ENCODE measurements at places on chromosomes 16 and 17. TPM values are rescaled to one million over a fixed set of nuclear protein-coding genes. Genes with fewer than 3 reads are reported as not detected.

GRCh38 chr17:68298601-68299000, 7.3 kb downstream of the ARSG start:
- no peak for DNase-seq

DNA sequence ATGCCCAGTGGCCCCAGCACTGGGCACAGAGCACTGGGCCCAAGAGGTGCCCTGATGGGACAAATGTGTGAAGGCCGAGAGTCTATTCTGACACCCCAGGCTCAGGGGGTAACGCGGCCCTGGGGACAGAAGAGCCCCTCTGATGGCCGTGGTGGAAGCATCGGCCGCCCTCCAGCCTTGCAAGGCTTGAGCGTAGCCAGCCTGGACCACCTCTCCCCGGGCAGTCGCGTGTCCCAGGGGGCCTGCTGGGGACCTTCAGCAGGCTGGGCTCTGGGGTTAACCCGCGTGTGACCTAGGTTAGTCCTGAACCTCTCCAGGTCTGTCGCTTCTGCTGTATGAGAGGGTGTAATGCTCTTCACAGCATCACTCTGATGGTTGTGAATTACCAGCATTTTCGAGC, 40.8 kb downstream of the NOS2 start:
- DNase-seq, result no peak

DNA sequence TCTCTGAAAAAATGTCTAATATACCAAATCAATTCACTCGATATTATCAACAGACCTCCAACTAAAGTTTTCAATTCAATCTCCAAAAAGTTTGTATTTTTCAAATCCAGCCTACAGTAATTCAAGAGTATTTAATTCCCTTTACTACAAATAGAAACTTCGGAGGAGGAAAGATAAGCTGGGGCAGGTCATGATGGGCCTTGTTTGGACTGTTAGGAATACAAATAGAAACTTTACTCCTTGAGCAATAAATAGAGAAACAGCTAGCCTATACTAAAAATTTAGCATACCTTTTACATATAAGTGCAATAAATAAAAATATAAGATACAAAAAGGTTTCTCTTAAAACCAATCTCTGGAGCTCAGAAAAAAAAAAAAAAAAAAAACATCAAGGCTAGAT, 98.2 kb downstream of the NCOR1 start:
- DNase-seq, result no peak

DNA sequence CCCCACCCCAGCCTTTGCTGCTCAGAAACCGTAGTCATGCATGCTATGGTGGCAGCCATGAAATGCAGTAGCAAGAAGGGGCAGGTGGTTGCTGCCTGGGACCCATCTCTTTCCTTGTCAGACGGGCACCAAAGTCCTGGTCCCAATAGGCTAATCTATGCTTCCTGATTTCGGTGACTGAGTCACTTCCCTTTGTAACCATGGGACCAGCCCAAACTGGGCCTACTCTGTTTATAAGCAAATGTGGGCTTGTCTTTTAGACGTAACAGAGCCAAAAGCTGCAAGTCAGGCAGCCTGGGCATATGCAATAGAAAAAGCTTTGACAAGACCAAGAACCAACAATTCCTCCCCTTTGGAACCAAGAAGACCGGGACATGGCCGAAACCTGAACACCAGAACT, 99.1 kb upstream of the RBBP6 start:
- DNase-seq, result no peak

- no peak for DNase-seq
Observed at GRCh38 chr16:14460726-14461125, 169.3 kb downstream of the PARN start.

GRCh38 chr17:14318918-14319205, 18.0 kb downstream of the HS3ST3B1 start:
- no peak for DNase-seq

DNA sequence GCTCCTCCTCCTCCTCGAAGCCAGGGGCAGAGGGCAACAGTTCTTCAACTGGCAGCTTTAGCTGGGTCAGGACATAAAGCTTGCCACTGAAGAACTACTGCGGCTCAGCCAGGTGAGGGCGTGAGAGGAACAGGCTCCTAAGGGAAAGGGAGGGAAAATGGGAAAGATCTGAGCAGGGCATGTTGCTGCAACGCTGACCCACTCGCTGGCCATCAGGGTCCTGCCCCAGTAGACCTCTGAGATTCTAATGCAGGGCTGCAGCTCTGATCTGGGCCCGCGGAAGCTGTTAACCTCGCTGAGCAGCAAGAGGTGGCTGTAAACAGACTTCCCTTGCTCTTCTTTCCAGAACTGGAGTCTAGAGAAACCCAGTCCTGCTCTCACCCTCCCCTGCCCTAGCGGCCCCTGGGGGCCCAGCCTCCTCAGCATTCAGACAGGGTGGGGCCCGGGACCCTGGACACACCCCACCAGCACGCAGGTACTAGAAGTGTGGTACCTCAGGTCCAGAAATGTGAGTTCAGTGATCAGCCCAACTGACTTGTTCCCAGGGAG, 3.8 kb upstream of the TLCD2 start:
- DNase-seq, result no peak

DNA sequence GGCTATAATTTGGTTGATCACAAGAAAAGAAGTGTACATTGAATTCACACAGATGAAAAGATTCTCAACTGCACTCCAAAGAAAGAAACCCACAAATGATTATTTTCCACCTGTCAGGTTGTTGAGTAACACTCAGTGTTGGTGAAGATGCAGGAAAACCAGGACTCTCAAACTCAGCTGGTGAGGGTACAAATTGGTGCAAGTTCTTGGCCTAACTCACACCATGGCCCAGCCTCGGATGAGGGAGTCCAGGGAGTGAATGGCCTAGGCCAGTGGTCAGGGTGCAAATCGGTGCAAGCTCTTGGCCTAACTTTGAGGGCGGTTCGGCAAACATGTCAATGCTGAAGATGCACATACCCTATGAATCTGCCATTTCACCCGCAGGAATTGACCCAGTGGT, 8.6 kb downstream of the SCNN1B start:
- DNase-seq, result no peak

GRCh38 chr17:28492352-28493310, 13.5 kb upstream of the FOXN1 start:
- DNase-seq, result no peak

Gene CDRT15L2
- not detected for total RNA-seq

Gene CD300A
- total RNA-seq, result not detected

Gene PYDC1
- not detected for total RNA-seq

Gene STH
- not detected for total RNA-seq

Gene BAHCC1
- total RNA-seq, result 2.8 TPM

Gene IGFALS
- not detected for total RNA-seq

Gene KRTAP9-1
- not detected for total RNA-seq

All from pulmonary artery endothelial cell (primary cell).